Sciatic nerve (tissue), 2 donors: ENCODE measurements at places on chromosomes 1 and 21. TPM values are rescaled to one million over a fixed set of nuclear protein-coding genes. Genes with fewer than 3 reads are reported as not detected.

SARS1 gene
- 123 TPM for total RNA-seq

ZNF593OS gene
- not detected for total RNA-seq

BATF3 gene
- total RNA-seq = 6.5 TPM

FALEC gene
- total RNA-seq = not detected

DIRAS3 gene
- 2.2 TPM for total RNA-seq
